NCI-H187 treated with DMSO at 0.1 percent for 48 hours (cell line): ENCODE measurements at places on chromosomes 1 and 21.

- peak; percentile 55 for DNase-seq
Measured at GRCh38 chr1:182080955-182081582, 19.6 kb upstream of the ZNF648 start.

- peak; percentile 84 for DNase-seq
Measured at GRCh38 chr1:151013518-151013917, 5.3 kb downstream of the PRUNE1 start.

DNA sequence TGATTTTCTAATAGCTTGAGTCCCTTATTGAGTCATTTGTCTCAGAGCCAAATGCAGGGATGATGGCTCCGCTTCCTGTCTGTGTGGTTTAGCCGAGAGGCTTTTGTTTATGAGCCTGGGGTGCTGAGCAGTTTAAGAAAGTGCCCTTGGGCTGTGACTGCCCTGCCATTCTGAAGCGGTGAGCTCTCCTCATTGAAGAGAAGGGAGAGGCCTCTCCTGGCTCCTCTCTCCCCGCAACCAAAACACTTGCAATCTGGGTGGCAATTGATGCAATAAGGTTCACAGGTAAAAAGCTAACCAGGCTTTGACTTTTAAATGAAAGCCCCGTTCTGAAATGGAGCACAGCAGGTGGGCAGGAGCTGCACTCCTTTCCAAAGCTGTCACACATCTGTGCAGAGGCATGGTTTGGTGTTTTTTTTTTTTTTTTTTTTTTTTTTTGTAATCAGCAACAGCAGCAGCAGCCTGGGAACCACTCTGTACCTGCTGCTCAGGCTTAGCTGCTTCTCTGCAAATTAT lies 403.7 kb downstream of the SIPA1L2 start:
- DNase-seq: no peak

DNA sequence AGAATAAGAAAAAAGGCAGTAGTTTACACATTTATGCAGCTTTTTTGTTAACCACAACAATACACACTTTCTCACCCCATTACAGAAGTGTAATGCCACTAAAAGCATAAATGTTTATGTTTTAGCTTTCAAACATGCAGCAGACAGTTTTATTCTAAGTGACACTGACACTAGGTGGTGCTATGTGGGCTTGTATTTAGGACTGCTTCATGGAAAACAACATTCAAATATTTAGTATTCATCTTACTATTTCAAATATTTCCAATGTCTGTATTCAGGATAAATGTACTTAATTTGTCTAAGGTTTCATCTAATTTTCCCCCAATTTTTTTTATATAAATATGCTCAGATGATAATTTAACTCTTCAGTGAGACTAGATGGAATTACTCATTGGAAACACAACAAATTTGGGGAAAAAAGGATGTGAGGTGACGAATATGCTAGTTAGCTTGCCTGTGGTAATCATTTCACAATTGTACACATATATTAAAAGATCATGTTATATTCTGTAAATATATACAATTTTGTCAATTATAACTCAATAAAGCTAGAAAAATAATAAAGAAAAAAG lies 71.4 kb downstream of the USP1 start:
- no peak for DNase-seq

GRCh38 chr1:25050165-25050564 lies 120.1 kb upstream of the RUNX3 start:
- no peak for DNase-seq

GRCh38 chr1:22096036-22096435 lies 43.5 kb downstream of the CDC42 start:
- no peak for DNase-seq

- no peak for DNase-seq
Measured at GRCh38 chr1:55444667-55445066, 229.5 kb upstream of the USP24 start.

- DNase-seq: no peak
Measured at GRCh38 chr1:197466813-197467212, 198.8 kb downstream of the CRB1 start.

DNA sequence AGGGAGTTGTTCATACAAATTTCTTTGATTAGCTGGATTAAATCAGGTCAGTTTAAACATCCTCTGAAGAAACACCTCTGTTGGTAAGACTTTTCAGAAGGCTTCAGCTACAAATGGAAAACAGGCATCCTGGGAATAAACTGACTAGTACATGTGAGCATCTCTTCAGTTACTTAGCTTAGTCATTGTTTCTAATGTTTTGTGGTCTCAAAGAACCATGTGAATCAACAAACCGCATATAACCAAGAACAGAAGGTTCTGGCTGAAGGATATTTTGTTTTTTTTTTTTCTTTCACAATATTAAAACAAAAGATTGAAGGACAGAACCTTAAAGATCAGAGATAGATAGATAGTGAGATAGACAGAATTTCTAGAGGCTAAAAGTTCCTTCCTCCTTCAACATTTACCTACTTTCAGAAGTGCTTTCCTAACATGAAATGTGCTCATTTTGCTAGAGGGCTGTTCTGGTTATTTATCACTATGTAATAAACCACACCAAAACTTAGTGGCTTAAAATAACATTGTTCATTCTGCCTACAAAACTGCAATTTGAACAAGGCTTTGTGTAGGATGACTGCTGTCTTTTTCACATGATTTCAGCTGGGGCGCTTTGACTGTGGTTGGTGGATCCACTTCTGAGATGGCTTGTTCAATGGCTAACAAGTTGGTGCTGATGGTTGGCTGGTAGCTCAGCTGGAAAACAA lies 119.8 kb upstream of the PTGFR start:
- no peak for DNase-seq

DNA sequence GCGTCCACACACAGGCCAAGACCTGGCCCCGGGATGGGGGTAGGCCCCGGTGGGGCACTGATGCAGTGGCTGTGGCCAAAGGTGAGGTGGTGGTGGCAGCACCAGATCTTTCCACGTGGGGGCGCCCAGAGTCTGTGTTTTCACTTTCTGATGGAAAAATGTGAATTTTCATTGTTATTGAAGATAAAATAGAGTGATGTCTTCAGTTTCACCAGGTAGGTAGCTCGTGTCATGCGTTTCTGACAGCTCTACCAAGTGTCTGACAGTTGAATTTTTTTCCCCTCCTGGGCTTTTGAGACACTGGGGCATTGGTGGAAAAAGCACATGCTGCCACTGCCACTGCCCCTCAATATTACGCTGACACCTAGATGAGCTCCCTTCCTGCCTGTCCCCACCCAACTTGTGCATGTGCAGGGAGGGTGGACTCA lies 40.0 kb upstream of the MAGOH start:
- DNase-seq: no peak

DNA sequence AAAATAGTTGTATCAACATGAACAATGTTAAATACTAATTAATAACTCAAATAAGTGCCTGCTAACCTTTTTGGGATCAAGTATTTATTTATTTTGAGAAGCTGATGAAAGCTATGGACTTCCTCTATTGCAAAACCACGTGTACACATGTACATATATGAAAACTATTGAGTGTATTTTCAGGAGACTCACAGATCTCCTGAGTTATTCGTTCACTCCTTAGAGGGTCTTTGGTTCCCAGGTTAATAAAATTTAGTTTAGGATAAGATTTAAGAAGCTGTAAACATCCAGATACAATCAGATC lies 130.5 kb downstream of the DISC1 start:
- DNase-seq: no peak

GRCh38 chr1:95406279-95406678 lies 172.3 kb downstream of the RWDD3 start:
- no peak for DNase-seq

- DNase-seq: no peak
Measured at GRCh38 chr1:224387943-224388342, 31.3 kb downstream of the CNIH4 start.

GRCh38 chr1:31413405-31414001 lies 490 bp downstream of the SERINC2 start:
- no peak for DNase-seq

- DNase-seq: no peak
Measured at GRCh38 chr1:244065960-244066388, 14.9 kb downstream of the ZBTB18 start.

GRCh38 chr1:183331091-183331742 lies 87.0 kb downstream of the NMNAT2 start:
- DNase-seq: peak; percentile 99

- no peak for DNase-seq
Measured at GRCh38 chr1:165576536-165576935, 32.7 kb downstream of the LRRC52 start.
